ENCODE measurements at places on chromosomes 1 and 21.

DNA sequence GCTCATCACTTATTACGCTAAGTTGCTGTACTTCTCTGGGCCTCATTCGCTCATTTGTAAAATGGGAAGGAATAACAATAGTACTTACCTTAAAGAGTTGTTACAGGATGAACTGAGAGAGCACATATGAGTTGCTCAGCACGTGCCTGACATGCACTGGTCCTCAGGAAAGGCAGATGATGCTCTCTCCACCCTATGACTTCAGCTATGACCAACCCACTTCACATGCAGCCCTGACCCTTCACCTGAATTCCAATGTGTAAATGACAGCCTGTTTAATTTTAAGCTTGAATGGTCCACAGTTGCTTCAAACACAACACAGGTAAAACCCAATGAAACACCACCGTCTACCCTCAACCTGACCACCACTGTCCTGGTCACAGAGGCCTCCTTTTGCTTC lies 32.9 kb downstream of the GADD45A start:
- no peak for DNase-seq

- peak; percentile 75 for DNase-seq
These were observed 22.4 kb upstream of the SYNC start for GRCh38 chr1:32724678-32725614.

DNA sequence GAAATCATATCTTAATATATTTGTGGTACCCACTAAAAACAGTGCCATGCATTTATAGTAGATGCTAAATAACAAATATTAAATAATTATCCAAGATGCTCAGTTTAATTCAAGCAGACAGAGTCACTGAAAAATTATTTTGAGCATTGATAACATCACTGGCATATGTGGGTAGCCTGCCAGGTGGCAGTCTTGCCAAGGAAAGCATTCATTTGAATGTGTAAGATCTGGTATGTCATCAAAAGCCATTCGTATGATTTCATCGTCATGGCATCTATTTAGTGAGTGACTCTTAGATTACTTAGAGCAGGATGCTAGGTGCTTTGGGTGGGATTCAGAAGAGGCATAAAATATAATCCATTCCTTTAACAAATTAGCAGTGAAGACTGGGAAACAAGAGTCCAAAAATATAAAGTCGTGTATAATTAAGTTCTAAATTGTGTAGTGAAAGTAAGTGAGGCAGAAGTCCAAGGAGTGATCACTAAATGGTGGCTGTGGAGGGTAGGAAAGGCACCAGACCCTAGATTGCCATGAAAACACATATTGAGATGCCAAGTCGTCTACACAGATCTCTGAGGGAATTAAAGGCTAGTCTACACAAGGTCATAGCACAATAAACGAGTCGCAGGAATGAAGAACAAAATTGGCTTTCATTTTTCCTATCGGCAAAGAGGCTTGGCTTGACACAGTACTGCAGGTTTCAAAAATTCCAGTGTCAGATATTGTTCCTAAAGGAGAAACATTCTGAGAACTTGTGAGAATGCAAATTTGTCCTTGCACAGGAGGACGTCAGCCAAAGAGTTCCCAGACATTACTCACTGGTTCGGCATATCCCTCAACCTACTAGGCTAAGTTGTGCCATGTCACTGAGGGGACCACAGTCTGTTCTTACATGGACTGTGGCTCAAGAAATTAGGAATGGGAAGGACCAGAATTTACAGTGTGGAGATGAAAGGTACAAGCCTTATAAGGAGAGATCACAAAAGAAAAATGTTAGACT lies 130.8 kb downstream of the LYPLAL1 start:
- DNase-seq = no peak

GRCh38 chr1:40887012-40887378 lies 24.8 kb upstream of the CITED4 start:
- DNase-seq = no peak

DNA sequence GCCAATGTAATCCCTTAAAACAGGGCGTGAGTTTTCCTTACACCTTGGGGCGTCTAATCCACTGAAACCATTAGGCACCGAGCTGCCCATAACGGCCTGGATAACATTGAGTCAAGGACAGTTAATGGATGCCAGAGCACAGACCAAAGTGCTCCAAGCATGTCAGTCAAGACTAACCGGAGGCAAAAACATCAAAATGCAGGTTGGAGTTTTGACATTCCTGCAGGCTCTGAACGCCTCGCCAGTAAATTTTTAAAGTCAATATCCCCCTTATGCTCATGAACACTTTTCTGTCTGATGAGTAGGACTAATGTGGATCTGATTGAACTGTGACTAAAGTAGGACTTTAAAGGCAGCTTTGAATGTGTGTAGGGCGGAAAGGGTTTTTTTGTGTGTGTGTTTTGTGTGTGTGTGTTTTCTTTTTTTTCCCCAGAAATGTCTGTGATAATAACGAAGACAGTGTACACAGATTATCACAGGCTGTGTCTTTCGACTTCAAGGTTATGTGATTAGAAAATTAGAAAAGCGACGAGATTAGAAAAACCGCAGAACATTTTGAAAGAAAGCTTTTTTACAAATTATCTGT lies 194.2 kb upstream of the PROX1 start:
- DNase-seq = no peak

- DNase-seq = no peak
These were observed 11.9 kb downstream of the RAVER2 start for GRCh38 chr1:64756770-64757169.

DNA sequence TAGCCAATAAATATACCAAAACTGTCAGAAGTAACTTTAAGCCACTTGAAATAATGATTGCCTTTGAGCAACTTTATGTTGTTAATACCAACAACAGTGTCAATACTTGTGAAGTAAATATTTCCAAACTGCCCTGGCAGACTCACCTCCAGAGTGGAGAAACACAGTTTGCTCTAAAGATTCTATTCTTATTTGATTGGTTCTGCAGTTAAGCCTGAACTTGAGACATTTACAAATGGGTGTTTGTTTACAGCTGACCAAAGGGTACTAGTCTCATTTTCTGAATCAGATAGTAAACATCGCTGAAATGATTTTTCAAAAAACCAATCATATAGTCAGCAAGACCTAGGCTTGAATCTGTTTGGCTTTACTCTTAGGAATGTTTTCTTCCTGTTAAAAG lies 1.3 kb upstream of the MYOC start:
- DNase-seq = no peak

DNA sequence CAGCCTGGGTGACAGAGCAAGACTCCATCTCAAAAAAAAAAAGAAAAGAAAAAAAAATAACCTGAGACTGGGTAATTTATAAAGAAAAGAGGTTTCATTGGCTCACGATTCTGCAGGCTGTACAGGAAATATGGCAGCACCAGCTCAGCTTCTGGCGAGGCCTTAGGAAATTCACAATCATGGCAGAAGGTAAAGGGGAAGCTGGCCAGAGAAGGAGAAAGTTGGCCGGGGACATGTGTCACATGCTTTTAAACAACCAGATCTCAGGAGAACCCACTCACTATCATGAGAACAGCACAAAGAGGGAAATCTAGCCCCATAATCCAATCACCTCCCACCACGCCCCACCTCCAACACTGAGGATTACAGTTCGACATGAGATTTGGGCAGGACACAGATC lies 125.3 kb downstream of the DISP1 start:
- DNase-seq = no peak

- DNase-seq = no peak
These were observed 17.6 kb downstream of the NOS1AP start for GRCh38 chr1:162087111-162087510.

DNA sequence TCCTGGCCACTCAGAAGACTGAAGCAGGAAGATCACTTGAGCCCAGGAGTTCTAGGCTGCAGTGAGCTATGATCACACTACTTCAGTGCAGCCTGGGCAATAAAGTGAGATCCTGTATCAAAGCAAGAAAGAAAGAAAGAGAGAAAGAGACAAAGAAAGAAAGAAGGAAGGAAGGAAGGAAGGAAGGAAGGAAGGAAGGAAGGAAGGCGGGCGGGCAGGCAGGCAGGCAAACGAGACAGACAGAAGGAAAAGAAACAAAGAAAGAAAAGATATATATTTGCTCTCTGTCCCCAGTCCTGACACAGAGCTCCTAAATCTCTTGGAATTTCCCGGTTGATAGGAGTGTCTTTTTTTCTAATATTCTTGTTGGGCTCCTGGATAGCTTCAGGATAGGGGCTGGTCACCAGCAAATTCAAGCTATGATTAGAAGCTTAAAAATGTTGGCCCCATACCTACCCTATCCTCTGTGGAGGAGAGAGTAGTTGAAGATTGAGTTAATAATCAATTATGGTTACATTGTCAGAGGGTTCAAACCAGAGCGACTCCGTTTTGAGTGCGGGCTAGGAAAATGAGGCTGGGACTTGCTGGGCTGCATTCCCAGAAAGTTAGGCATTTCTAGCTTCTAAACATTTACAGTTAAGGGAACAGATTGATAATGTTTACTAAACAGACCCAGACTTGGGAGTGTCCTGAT lies 3.3 kb upstream of the MIGA1 start:
- DNase-seq = no peak

DNA sequence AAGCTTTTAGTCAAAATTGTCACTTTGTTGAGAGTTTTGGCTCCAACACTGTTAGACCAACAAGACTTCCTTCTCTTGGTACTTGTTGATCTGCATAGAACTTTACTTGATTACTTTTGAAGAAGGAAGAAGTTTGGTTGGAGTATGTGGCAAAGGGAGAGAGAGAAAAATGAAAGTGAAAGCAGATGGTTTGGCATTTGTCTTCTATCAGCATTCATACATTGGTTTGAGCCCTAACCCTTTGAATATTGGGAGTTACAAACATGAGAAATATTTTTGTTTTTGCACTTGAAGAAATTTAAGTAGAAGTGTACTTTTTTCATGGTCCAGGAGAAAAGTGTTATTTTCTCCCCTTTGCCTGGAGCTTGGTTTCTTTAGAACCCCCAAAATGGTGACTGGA lies 169.8 kb downstream of the ADGRL4 start:
- DNase-seq = no peak

DNA sequence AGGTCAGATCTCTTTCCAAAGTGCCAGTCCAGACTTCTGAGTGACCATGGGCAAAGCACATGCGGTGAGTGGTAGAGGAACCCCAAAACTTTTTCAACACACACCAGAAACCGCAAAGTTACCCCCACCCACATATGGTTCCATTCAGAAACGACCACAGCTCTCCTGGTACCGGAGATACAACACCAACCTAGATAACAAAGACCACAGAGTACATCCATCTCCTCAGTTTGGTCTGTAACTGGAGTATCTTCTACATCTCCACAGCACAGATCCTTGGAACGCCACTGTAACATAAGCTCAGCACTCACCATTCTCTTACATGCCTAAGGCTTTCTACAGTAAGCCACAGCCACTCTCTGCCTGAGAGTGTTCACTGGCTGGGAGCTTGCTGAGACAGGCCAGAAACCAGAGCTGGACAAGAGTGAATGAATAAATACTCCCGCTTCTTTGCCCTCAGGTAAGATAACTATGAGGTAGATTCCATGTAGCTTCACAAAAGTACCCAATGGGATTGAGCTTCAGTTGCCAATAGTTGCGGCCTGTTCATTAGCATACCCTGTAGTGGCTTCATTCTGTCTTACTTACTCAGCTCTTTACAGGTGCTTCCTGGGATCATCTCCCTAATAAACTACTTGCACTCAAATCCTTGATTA lies 81.8 kb downstream of the SMYD3 start:
- DNase-seq = no peak

- no peak for DNase-seq
These were observed 16.9 kb downstream of the NPHP4 start for GRCh38 chr1:5975133-5975880.

GRCh38 chr1:204726478-204726877 lies 40.9 kb upstream of the LRRN2 start:
- DNase-seq = peak; percentile 14

DNA sequence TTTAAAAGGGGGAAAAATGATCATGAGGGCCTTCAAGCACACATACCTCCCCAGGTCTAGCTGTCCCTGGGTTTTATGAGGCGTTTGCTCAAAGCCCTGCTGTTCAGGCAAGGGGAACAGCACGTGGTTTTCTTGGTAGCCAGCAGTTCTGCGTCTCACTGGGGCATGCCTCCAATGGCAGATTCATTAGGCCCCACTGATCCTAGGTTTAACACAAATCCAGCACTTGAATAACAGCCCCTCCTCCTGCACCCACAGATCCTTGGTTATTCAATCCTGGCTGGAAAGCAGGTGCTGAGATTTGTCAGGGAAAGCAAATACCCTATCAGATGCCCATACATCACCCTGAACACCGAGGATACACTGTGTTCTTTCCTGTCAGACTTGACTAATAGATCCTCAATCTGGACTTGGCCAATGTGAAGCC lies 106.4 kb downstream of the ZC3H11B start:
- DNase-seq = no peak

- no peak for DNase-seq
These were observed 12.6 kb upstream of the OR6N2 start for GRCh38 chr1:158793604-158794003.

- no peak for DNase-seq
These were observed 39.1 kb downstream of the RIMS3 start for GRCh38 chr1:40626383-40626770.

DNA sequence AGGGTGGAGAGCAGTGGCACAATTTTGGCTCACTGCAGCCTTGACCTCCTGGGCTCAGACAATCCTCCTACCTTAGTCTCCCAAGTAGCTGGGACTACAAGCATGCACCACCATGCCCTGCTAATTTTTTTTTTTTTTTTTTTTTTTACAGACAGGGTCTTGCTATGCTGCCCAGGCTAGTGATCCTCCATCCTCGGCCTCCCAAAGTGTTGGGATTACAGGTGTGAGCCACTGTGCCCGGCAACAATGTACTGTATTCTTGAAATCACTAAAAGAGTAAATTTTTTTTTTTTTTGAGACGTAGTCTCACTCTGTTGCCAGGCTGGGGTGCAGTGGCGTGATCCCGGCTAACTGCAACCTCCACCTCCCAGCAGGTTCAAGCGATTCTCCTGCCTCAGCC lies 117.5 kb downstream of the SMYD2 start:
- DNase-seq = no peak

- DNase-seq = peak; percentile 77
These were observed 109.6 kb downstream of the KCNN3 start for GRCh38 chr1:154760469-154760933.

DNA sequence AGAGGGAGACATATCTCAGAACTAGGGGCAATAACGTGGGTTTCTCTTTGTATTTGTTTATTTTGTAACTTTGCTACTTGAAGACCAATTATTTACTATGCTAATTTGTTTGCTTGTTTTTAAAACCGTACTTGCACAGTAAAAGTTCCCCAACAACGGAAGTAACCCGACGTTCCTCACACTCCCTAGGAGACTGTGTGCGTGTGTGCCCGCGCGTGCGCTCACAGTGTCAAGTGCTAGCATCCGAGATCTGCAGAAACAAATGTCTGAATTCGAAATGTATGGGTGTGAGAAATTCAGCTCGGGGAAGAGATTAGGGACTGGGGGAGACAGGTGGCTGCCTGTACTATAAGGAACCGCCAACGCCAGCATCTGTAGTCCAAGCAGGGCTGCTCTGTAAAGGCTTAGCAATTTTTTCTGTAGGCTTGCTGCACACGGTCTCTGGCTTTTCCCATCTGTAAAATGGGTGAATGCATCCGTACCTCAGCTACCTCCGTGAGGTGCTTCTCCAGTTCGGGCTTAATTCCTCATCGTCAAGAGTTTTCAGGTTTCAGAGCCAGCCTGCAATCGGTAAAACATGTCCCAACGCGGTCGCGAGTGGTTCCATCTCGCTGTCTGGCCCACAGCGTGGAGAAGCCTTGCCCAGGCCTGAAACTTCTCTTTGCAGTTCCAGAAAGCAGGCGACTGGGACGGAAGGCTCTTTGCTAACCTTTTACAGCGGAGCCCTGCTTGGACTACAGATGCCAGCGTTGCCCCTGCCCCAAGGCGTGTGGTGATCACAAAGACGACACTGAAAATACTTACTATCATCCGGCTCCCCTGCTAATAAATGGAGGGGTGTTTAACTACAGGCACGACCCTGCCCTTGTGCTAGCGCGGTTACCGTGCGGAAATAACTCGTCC lies 1.3 kb upstream of the OLIG2 start:
- DNase-seq = no peak

All from ureter (tissue), 1 donor.